ENCODE measurements at places on chromosomes 6 and 20.

DNA sequence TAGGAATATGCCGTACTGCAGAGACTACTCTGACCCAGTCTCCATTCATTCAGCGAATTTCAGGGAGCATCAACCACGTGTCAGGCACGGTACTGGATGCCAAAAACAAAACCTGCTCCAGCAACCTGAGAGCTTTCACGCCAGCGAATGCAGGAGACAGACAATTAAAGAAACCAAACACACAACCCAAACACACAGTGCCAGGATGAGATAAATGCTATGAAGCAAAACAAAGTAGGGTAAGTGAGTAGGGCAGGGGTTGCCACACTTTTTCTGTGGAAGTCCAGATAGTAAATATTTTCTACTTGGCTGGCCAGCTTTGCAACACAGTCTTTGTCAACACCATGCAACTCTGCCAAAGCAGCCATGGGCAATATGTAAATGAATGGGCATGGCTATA, 10.0 kb downstream of the MOCS1 start:
- no peak for DNase-seq

- no peak for DNase-seq
These were observed 132.8 kb downstream of the PHACTR3 start for GRCh38 chr20:59737073-59737666.

- DNase-seq: no peak
These were observed 95.1 kb upstream of the TMEM170B start for GRCh38 chr6:11442495-11442894.

DNA sequence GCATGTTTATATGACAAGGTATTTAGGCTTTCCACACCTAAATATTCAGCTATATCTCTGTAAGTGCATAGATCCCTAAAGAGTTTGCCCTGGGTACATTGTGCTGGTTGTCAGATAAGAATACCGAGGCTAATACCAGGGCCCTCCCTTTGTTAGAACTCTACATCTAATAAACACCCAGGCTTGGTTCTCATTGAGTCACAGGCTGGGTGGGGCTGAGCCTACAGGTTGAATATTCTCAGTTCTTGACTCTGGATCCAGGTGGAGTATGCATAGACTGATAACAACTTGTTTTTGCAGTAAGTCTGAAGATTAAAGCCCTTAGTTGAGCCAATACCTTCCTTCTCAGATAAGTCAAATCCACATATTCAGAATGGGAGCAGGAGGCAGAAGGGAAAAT, 312.2 kb upstream of the FLRT3 start:
- no peak for DNase-seq

DNA sequence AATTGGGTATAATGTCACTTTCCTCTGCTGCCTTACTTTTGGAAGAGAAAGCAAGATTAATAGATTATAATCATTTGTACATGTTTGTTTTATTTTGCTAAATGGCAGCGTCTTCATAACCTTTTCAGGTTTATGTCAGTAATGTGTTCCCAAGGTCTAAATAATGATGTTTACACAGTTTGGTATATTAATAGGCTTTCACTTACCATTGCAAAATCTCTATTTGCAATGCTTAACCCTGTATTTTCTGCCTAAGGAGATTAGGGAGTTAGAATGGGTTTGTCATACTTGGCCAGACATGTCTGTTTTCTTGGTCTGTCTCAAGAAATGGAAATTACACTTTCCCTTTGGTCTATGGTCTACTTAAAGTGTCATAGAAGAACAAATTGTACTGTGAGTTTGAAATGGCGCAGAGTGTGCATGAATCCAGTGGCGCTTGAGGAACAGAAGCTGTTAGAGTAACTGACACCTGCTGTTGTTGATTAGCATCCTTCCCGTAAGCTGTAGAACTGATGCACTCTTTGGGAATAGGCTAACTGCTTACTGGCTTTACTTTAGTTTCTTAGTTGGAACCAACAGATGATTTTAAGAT, 261.1 kb downstream of the SAMD5 start:
- DNase-seq: no peak

Measured in putamen (tissue), 1 donor.